ENCODE measurements at places on chromosomes 7 and 10. TPM values are rescaled to one million over a fixed set of nuclear protein-coding genes. Genes with fewer than 3 reads are reported as not detected.

- no peak for DNase-seq
Observed at GRCh38 chr7:4076701-4077294, 605.3 kb upstream of the FOXK1 start.

DNA sequence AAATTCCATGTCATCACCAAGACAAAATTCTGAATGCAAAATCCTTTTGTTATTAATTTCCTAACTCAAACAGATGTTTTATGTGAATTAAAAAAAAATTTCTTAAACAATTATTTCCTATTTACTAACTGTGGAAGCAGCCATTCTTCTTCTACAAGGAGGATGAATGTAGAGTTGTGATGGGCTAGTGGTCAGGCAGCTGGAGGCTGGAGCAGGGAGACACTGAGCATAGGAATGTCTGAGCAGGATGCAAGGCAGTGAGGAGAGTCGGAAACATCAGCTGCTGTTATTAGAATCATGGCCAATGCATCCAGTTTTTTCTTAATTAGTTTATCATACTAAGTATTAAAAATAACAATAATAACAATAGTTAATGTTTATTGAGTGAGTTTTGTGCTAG is 102.5 kb upstream of the LRRTM3 start:
- no peak for DNase-seq

DNA sequence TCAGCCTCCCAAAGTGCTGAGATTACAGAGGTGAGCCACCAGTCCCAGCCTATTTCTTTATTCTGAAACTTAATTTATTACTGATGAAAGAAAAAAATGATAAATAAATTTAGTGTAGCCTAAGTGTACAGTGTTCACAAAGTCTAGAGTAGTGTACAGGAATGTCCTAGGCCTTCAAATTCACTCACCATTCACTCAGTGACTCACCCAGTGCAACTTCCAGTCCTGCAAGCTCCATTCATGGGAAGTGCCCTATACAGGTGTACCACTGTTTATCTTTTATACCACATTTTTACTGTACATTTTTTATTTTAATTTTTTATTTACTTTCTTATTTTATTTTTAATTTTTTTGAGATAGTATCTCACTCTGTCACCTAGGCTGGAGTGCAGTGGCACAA is 12.2 kb downstream of the MRLN start:
- DNase-seq, result no peak

- no peak for DNase-seq
Observed at GRCh38 chr10:66746711-66747110, 179.1 kb upstream of the LRRTM3 start.

DNA sequence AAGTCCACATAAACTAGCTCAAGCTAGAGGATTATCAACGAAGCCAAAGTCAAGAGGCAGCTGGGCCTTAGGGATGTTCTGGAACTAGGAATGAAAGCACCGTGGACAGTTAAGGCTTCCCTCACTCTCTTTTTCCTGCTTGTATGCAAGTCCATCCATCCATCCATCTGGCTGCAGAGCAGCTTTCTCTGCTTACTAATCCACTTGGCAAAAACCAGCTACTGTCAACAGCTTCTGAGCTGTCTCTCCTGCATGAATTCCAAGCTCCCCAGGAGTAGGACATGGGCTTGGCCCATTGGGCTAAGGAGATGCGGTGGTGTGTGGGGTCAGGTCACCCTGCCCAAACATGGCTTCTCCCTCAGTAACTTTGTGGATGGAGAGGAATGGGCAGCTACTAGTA is 66.2 kb downstream of the NAMPT start:
- no peak for DNase-seq

DNA sequence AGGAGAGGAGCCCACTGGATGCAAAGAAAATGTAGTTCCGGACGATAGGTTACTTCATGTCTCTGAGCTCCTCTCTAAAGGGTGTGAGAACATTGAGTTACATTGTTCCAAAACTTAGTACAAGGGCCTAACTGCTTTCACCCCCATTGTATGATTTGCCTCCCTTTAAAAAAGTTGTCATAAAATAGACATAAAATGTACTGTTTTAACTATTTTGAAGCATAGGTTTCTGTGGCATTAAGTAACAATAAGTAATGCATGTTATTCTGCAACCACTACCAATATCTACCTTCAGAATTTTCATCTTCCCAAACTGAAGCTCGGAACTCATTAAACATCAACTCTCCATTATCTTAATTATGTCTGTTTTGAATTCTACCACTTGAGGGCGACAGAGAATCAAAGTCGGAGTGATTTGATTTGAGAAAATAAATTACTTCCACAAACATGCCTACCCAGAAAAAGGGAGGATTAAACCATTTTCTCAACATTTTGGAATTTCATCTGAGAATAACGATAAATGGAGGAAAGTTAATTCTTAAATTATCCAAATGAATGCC is 2.7 kb downstream of the IGFBP1 start:
- DNase-seq, result no peak

GRCh38 chr7:105106473-105106872 is 92.5 kb downstream of the KMT2E start:
- no peak for DNase-seq

DNA sequence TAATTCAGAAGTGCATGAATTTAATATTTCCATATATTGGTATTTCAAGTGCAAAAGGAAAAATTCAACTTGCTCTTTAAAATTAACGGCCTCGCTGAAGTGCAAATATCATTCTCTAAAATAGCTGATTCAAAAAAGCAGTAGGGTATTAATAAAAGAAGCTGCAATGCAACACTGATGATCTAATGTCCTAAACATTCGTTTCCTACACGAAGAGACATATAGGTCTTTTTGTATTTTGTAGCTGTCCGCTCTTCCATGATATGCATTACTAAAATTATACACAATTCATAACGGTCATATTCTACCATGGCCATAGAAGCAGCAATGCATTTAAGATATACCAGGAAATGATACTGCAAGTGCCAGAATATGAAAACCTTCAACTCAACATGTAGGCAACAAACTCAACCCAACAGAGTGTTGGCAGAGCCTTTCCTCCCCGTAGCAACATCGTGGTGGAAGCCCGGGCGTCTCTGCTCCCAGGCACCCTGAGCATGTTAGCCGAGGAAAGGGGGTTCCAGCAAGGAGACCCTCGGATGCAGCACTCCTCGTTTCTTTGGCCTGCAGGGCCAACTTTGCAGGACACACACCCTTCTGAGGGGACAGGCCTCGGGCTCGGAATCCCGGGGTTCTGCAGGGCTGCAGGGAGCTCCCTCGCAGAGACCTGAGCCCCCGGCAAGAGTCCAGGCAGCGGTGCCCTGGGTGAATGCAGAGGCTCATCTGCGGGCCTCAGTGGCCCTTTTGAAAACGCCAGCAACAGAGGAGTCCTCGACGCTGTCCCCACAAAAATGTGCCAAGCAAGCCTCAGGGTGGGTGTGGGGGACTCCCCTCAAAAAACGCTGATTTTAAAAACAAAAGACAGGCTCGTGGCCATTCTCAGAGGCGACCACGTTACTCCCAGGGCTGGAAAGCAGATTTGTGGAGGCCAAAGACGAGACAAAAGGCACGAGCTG is 1.6 kb downstream of the FAM171A1 start:
- no peak for DNase-seq

GRCh38 chr7:108067844-108068243 is 62.3 kb downstream of the LAMB4 start:
- no peak for DNase-seq

Gene HIBADH
- 113 TPM for total RNA-seq

Data from Right ventricle myocardium superior (tissue), 1 donor.